ENCODE measurements at places on chromosomes 7 and 10. TPM values are rescaled to one million over a fixed set of nuclear protein-coding genes. Genes with fewer than 3 reads are reported as not detected.

The STEAP2 gene
- total RNA-seq: 25.8 TPM

The CLRN3 gene
- not detected for total RNA-seq

The FGFBP3 gene
- total RNA-seq: not detected

The PLXDC2 gene
- total RNA-seq: 7.5 TPM

The GRM8 gene
- total RNA-seq: not detected

The TMEM176A gene
- 0.54 TPM for total RNA-seq

The OR13A1 gene
- not detected for total RNA-seq

The CDK5 gene
- total RNA-seq: 16.4 TPM

The INTS1 gene
- 39.6 TPM for total RNA-seq

The MYL10 gene
- not detected for total RNA-seq

The ADAP1 gene
- total RNA-seq: 1.2 TPM

The CFTR gene
- not detected for total RNA-seq

The TMEM213 gene
- total RNA-seq: not detected

The VIPR2 gene
- total RNA-seq: not detected

The ARMC3 gene
- not detected for total RNA-seq

The OPN1SW gene
- not detected for total RNA-seq

The CALHM3 gene
- not detected for total RNA-seq

The FANK1 gene
- total RNA-seq: 1.5 TPM

The TPST1 gene
- total RNA-seq: 36.4 TPM

The SEMA3D gene
- total RNA-seq: 0.05 TPM

The TMEM26 gene
- total RNA-seq: 0.94 TPM

The MOGAT3 gene
- total RNA-seq: not detected

The CDK1 gene
- 5.2 TPM for total RNA-seq

The ZNF33A gene
- total RNA-seq: 10.6 TPM

The NKX1-2 gene
- not detected for total RNA-seq

The AGMO gene
- 1.2 TPM for total RNA-seq

The SMO gene
- total RNA-seq: 20.9 TPM

The TMEM236 gene
- total RNA-seq: 0.15 TPM

The ASB10 gene
- not detected for total RNA-seq

The ZNF804B gene
- total RNA-seq: not detected

The VAX1 gene
- not detected for total RNA-seq

The AMPH gene
- total RNA-seq: 6.3 TPM

The INMT gene
- 220 TPM for total RNA-seq

The CARD11 gene
- under 0.01 TPM for total RNA-seq

The ZNF438 gene
- total RNA-seq: 4.3 TPM

The LEP gene
- not detected for total RNA-seq

The OR2F2 gene
- total RNA-seq: not detected

The SEMA3C gene
- total RNA-seq: 46.4 TPM

The COA1 gene
- 18.0 TPM for total RNA-seq

The PDLIM1 gene
- total RNA-seq: 185 TPM

The GTPBP4 gene
- total RNA-seq: 13.7 TPM

All from cardiac ventricle fibroblast (primary cell).